Left lung (tissue), 14 donors: ENCODE measurements at places on chromosomes 11 and 22. TPM values are rescaled to one million over a fixed set of nuclear protein-coding genes. Genes with fewer than 3 reads are reported as not detected.
A peak's percentile ranks its signal among the peaks of the same experiment; 100 is the strongest.

OR51B2 gene
- not detected for polyA plus RNA-seq

DNA sequence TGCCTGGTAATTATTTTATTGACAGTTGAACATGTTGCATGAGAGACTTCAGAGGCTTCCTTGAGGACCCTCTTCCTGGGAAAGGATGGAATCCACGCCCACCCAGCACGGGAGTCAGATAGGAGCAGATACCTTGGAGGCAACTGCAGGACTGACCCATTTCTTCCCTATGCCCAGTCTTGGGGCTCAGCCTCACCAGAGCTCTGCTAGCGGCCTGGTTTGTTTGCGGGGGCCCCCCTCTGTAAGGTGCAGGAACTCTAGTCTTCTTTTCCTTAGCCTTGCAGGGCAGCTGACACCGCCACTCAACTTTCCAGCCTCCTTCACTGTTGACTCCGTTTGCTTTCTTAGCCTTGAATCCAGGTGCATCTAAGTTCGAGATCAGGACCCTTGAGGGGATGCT lies 1032.8 kb downstream of the BRD1 start:
- no peak for DNase-seq

DNA sequence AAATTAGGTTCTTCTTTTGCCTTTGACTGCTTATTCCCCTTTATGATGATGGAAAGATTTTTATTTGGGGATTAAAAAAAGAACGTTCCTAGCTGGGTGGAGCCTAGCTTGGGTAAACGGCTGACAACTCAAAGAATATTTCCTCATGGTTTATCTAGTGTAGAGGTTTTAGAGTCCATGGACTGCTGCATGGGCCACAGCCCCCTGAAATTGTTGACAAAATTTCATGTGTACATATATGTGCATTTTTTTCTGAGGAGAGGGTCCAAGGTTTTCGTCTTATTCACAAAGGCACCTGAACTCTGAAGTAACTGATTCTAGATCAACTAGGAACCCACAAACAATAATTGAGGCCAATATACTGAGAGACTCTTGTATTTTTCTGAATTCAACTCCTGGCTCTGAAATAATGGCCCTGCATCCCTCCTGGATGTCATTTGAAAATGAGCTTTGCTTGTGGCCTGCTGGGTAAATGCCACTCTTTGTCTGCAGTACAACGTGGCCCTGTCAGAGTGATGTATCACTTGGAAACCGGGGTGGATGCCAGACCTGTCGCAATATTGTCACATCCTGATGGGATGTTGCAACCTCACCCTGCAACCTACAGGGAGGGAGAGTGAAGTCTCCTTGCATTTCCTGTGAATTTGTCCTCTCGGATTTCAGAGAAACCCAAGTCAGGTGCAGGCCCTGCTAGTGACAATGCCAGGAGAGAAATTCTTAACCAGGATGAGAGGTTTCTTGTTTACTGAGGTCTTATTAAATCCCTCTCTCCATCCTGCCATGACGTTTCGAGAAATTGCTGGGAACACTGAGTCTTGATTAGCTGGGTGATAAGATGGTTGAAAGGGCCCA lies 33.8 kb downstream of the EHF start:
- peak; percentile 75 for DNase-seq

CXCR5 gene
- polyA plus RNA-seq, result not detected
